Mesendoderm (in vitro differentiated cells): ENCODE measurements at places on chromosomes 13 and 19.

DNA sequence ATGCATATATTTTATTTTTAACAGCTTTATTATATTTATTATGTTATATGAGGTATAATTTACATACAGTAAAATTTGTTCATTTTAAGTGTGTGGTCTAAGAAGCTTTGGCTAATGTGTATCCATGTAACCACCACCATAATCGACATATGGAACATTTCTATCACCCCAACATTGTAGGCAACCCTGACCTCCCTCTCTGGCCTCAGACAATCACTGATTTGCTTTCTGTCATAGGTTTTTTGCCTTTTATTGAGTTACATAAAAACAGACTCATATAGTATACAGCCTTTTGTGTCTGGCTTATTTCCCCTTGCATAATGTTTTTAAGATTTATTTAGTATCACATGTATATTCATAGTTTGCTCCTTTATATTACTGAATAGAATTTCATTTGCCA, 90.7 kb upstream of the KL start:
- DNase-seq = no peak

GRCh38 chr13:53020764-53021335, 7.8 kb upstream of the OLFM4 start:
- no peak for DNase-seq

GRCh38 chr13:24613755-24614154, 66.5 kb upstream of the ATP12A start:
- DNase-seq = no peak

GRCh38 chr19:40147693-40148347, 43.4 kb upstream of the MAP3K10 start:
- no peak for DNase-seq

DNA sequence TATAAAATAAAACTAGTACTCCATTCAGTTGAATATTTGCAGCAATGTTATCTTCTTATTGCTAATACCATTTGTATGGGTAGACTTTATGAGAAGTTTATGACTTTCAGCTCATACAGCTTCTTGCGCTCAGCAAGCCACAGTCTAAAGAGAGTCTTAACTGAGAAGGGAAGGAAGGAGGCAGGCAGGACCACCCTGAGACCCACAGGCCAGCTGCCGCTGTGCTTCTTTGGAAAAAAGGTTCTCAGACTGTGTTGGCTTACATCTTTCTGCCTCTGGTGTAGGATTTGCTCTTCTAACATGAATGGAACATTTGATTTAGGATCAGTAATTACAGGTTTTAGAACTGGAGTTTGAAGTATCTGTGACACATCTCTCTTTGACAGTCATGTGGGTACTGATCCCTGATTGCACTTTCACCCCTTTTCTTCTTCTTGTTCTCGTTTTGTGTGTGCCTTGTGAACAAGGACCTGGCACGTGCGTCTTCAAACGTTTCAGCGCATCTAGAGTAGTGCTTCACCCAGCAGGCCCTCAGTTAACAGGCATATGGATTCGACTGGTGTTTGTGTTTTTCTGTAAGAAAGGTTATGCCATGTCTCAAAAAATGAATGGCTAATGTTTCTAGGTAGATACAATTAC, 7.1 kb upstream of the GPR18 start:
- DNase-seq = no peak

DNA sequence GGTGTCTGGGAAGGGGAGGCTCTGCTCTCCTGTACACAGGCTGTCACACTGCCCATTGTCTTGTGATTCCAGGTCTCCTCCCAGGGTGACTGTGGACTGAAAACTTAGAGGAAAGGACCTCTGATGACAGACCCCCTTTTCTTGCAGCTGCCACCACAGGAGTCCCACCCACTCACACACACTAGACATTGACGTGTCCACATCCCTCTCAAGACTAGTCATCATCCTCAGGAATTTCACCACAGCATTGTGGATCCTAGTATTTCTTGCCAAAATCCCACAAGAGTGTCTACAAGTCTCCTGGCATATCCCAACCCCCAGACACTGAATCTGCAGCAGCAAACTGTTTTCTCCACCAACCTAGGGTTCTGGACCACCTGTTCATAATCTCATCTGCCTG, 5.3 kb downstream of the ZNF85 start:
- DNase-seq = no peak

DNA sequence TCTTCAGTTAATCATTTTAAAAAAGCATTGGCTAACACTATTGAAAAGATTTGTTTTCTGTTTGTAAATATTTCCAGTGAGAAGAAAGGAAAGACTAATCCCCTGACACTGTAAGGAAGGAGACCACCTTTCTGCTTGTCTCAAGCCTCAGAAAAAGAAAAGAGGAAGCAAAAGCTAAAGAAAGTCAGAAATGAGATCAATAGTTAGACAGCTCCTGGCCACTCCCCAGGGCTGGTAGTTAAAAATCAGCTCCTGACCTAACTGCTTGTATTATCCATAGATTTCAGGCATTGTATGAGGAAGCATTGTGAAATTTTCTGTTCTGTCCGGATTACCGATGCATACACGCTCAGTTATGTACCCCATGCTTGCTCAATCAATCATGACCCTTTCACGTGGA, 76.6 kb downstream of the ZNF486 start:
- no peak for DNase-seq

DNA sequence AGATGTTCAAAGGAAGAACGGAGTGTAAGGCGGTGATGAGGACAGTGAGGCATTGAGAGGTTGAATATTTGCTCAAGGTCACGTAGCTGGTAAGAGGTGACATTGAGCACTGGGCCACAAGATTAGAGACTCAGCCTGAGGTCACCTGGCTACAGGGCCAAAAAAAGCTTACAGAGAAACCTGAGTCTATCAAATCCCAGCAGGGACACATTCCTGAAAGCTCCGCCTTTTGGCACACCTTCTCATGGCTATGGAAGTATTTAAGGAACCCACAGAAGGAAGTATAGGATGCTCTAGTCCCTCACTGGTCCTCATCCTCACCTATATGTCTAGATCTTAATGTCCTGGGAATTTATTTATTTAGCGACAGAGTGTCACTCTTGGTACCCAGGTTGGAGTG, 17.4 kb downstream of the ZNF586 start:
- peak; percentile 65 for DNase-seq

DNA sequence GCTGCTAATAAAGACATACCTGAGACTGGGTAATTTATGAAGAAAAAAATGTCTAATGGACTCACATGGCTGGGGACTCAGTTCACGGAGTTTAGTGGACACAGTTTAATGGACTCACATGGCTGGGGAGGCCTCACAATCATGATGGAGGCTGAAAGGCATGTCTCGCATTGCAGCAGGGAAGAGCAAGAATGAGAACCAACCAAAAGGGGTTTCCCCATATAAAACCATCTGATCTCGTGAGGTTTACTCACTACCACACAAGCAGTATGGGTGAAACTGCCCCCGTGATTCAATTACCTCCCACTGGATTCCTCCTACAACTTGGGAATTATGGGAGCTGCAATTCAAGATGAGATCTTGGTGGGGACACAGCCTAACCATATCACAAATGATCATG, 1181.2 kb downstream of the PCDH9 start:
- DNase-seq = no peak

GRCh38 chr19:45483033-45483432, 13.8 kb downstream of the RTN2 start:
- no peak for DNase-seq

- peak; percentile 27 for DNase-seq
These were observed 3.4 kb upstream of the ZNF333 start for GRCh38 chr19:14686411-14686810.

DNA sequence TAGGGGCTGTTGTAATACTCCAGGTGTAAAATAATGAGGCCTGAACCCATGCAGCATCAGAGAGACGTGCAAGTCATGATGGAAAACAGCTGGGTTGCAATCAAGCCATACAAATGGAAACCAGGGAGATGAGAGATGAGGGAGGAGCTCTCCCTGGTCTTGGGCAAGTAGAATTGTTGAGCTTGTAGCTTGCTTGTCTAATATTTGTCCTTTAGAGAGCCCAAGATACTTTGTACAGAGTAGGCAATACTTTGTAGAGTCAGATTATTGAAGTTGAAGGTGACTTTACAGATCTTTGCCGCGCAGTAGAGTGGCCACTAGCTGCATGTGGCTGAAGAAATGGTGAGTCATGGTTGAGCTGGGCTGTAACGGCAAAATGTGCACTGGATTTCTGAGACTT, 8.3 kb downstream of the ATP8A2 start:
- no peak for DNase-seq

DNA sequence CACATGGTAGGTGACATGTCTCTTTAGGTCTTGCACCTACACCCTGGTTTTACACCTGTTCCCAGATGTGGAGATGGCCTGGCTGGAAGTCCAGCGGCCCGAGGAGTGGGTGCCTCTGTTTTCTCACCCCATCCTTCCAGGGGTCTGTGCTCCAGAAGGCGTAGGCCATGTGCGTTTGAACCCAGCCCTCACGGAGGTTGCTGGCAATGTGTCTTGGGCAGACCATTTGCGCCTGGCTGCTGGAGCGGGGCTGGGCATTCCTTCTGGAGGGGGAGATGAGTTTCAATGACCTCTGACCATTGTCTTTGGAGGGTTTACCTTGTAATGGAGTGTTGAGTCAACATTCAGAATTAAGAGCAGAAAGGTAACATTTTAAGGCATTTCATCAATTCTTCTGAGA, 54.8 kb upstream of the ZNF536 start:
- no peak for DNase-seq

DNA sequence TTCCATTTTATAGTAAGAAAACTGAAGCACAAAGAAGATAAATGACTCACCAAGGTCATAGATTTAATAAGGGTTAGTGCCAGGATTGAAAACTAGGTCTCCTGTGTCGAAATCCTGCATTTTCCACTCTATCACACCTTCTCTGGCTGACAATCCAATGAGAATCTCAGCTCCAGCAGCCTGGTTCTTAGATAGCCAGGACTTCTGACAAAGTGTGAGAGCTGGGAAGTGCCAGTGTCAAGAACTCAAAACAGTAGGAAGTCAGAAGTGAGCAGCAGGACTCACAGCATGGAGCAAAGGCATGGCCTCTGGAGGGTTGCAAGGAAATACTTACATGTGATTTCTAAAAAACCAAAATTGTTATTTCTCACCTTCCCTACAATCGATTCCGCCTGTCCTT, 24.3 kb downstream of the KCTD12 start:
- DNase-seq = peak; percentile 75

GRCh38 chr19:8578642-8579265, 1.5 kb upstream of the MYO1F start:
- DNase-seq = peak; percentile 75

- peak; percentile 96 for DNase-seq
These were observed 3.7 kb downstream of the KCNC3 start for GRCh38 chr19:50325310-50326100.

- no peak for DNase-seq
These were observed 3.2 kb downstream of the CEACAM5 start for GRCh38 chr19:41711376-41712261.

DNA sequence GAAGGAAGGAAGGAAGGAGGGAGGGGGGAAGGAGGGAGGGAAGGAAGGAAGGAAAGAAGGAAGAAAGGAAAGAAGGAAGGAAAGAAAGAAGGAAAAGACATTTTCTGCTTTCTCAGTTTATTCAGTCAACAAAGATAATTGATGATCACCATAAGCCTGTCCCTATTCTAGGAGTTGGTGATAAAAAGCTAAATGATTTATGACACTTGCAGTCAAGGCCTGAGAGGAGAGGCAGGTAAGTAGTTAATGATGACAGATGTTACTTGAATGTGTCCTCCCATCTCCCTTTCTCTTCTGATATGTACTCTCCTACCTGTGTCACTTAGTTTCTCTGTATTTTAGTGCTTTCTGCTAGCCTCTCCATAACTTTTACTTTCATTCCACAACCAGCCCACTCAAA, 141.3 kb downstream of the SLITRK6 start:
- no peak for DNase-seq

DNA sequence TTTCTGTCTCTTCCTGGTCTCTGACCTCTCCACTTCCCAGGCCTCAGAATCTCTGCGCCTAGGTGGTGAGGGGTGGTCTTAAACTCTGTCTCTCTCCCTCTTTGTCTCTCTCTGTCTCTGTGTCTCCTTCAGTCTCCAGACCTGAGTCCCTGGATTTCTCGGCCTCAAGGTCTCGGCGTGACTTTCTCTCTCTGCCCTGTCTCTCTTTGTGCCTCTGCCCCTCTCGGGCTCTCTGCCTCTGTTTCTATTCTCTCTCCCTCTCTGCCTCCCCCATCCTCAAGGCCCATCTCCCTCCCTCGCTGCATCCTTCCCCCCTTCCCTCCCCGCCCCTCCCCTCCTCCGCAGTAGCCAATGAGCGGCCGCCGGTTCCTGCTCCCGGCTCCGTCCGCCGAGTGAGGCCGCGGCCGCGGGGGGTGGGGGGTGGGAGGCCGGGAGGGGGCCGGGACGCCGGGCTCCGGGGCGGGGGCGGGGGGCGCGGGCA, at the start of gene CACNG7:
CACNG7 (plus strand) TSS at position 344 of the 481 bp plus-strand sequence. CDS start 3,554 bp downstream, outside the sequence.
- peak; percentile 57 for DNase-seq

DNA sequence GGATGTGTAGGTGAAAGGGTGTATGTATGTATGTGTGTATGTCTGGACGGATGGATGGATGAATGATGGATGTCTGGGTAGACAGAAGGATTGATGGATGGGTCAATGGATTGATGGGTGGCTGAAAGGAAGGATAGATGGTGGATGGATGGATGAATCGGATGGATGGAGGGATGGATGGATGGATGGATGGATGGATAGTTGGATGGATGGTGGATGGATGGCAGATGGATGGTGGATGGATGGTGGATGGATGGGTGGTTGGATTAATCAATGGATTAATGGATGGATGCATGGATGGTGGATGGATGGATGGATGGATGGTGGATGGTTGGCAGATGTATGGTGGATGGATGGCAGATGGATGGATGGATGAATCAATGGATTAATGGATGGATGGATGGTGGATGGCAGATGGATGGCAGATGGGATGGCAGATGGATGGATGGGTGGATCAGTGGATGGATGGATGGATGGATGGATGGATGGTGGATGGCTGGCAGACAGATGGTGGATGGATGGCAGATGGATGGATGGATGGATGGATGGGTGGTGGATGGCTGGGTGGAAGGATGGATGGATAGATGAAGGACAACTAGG, 16.5 kb upstream of the PPP5C start:
- no peak for DNase-seq

- no peak for DNase-seq
These were observed 44.1 kb downstream of the SLAIN1 start for GRCh38 chr13:77741597-77741972.

DNA sequence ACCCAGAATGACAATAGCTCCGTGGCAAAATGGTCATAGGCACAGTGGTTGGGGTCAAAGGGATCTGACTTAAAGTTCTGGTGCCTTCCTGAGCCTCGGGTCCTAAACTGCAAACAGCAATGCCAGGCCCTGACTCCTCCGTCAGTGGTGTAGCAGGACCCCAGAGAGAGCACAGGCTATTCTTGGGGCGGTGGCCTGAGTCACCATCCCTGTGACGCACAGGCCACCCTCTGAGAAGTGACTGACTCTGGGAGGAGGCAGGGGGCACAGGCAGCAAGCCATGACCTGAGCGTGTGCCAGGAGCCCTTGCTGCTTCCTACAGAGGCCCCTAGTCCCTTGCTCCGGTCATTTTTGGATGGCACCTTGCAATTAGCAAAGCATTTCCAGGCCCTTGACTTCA, 18.7 kb downstream of the PLVAP start:
- no peak for DNase-seq

GRCh38 chr19:48511800-48512503, at the start of gene LMTK3:
LMTK3 (minus strand) TSS chr19:48511835; CDS start chr19:48511576, 259 bp downstream.
- DNase-seq = peak; percentile 83
